ENCODE measurements at places on chromosomes 11 and 22. TPM values are rescaled to one million over a fixed set of nuclear protein-coding genes. Genes with fewer than 3 reads are reported as not detected.

The TMA7B gene
- total RNA-seq: not detected

The VPREB1 gene
- not detected for total RNA-seq

The RTN4RL2 gene
- total RNA-seq: 0.81 TPM

GRCh38 chr22:32999039-32999815, 59.0 kb downstream of the SYN3 start:
- peaks cover 13% of the 10 kb centered on the region for H3K27me3 ChIP-seq
- no peak overlapping the region for H3K4me3 ChIP-seq
- peak; percentile 59 for DNase-seq
- H3K27ac ChIP-seq: no peak overlapping the region

GRCh38 chr11:107564877-107565218, 687 bp downstream of the ALKBH8 start:
- H3K27me3 ChIP-seq: peaks cover 15% of the 10 kb centered on the region
- DNase-seq: no peak
- no peaks in the 10 kb centered on the region for H3K36me3 ChIP-seq
- H3K27ac ChIP-seq: peak overlapping the region; percentile 96
- H3K4me3 ChIP-seq: peak overlapping the region; percentile 95
- peaks cover 28% of the 10 kb centered on the region for H3K4me1 ChIP-seq

GRCh38 chr22:26672060-26672471, 14.7 kb downstream of the MIAT start:
- no peak for DNase-seq
- peak overlapping the region; percentile 98 for H3K27ac ChIP-seq
- peaks cover 47% of the 10 kb centered on the region for H3K4me1 ChIP-seq
- H3K36me3 ChIP-seq: peaks cover 4% of the 10 kb centered on the region

The PPARA gene
- 21.8 TPM for total RNA-seq

DNA sequence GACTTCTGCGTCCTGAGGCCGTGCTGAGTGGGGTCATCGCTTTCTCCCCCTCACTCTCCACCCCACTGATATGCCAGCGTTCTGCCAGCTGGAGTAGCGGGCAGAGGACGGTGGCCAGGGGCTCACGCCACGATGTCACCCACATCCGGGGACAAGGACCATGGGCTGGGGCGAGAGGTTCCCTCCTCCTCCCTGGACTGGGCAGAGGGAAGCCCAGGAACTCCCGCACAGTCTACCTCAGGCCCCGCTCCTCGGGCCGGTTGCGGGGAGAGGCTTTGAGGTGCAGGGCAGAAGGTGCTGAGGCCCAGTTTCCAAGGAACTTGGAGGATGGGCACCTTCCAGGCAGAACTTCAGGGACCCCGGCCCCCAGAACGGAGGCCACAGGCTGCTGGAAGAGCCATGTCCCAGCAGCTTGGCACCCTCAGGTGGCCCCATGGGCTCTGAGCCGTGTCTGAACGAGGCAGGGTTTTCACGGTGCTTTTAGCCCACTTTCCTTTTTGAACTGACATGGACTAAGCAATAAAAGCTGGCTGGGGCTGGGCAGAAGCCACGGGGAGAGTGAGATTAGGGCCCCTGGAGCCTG, 25.4 kb downstream of the ADAMTS15 start:
- peaks cover 5% of the 10 kb centered on the region for H3K4me1 ChIP-seq
- no peak overlapping the region for H3K4me3 ChIP-seq

DNA sequence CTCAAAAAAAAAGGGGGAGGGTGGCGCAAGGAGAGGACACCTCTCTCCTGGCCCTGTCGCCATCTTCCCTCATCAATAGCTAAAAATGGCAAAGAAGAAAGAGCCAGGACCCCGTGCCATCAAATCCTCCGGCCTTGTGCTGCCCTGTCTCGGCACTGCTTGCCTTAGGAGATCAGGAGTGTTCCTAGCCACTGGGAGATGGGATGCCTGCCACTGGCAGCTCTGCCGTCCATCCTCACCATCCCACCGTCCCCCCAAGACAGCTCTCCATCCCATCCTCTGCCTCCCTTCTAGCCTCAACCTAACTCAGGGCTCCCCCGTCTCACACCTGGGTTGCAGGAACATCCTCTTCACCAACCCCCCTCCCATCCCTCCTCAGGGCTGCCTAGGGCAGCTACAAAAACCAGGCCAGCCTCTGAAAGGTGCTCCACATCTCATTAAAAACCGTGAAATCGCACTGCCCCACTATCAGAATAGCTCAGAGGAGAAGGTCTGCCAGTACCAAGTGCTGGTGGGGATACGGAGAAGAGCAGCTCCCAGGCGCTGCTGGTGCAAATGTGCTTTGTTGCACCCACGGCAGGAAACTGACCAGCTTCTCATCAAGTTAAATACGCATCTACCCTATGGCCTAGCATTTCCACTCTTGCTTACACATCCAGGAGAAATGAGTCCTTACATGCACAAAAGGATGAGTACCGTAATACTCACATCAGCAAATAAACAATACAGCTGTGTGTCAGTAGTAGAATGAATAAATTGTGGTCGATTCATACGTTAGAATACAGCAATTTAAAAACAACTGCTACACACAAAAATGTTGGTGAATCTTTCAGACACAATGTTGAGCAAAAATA, 31.7 kb upstream of the GCAT start:
- no peak overlapping the region for H3K27ac ChIP-seq
- H3K4me1 ChIP-seq: peaks cover 14% of the 10 kb centered on the region
- H3K4me3 ChIP-seq: no peak overlapping the region
- H3K27me3 ChIP-seq: no peaks in the 10 kb centered on the region
- DNase-seq: no peak

The OR8D4 gene
- total RNA-seq: not detected

GRCh38 chr22:37406441-37407235, 20.6 kb downstream of the ELFN2 start:
- DNase-seq: no peak
- H3K36me3 ChIP-seq: no peaks in the 10 kb centered on the region
- H3K4me1 ChIP-seq: no peaks in the 10 kb centered on the region
- peaks cover 7% of the 10 kb centered on the region for H3K27me3 ChIP-seq
- no peak overlapping the region for H3K4me3 ChIP-seq

DNA sequence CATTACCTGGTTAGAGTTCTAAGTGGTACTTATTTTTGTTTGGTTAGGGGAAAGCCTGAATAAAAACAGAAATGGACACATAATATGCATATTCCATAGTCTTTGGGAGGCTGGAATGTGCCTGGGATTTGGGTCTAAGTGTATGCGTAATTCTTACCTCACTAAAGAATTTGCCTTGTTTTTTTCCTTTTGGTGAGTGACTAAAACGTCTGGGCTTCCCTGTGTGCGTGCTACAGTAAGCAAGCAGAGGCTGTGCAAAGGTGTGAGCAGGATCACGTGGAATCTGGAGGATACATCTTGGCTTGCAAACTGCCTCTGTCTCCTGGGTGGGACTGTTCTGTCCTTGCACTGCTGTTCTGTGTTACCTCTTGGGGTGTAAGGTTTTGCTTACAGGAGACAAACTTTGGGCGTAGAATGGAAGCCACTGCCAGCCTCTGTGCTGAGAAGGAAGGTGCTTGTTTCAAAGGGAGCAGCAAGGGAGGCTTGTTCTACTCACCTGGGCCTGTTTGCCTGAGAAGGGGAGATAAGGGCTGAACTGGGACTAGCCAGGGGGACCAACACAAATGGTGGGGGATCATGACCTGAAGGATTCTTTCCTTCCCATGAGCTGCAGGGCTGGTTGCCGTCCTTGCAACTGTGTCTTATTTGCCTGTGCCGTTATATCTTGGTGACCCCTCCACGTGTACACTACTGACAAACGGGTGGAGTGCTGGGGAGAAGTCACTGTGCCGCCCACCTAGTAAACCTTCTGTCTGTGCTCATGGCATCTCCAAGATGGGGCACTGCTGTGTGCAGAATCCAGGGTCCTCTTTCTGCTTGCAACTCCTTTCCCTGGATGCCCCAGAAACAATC, 4.5 kb downstream of the NEAT1 start:
- H3K4me1 ChIP-seq: peaks cover 81% of the 10 kb centered on the region
- peak overlapping the region; percentile 99 for H3K27ac ChIP-seq
- peaks cover 53% of the 10 kb centered on the region for H3K36me3 ChIP-seq
- H3K4me3 ChIP-seq: peak overlapping the region; percentile 98
- no peaks in the 10 kb centered on the region for H3K27me3 ChIP-seq

The NXPE4 gene
- not detected for total RNA-seq

DNA sequence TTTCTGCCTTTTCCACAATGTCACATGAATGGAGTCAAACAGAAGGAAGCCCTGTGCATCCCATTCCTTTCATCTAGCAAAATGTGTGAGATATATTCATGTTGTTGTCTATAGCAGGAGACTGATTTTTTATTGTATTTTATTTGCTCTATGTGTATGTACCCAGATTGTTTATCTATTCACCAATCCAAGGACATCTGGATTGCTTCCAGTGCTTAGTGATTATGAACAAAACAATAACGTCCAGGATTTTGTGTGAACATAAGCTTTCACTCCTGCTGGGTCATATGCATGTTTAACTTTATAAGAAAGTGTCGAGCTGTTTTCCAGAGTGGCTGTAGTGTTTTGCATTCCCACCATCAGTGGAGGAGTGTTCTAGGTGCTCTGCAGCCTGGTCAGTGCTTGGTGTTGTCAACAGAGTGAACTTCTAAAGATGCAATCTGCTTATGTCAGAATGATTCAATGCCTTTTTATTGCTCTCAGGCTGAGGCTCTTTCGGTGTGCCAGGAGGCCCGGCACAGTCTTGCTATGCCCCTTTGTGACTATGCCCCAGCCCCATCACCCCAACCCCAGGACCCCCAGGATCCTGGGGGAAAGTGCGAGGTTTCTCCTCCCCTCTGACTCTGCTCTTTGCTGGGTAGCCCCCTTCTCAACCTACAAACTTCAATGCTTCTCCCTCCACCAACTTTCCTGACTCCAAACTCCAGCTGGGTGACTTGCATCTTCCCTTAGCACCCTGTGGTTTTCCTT, 19.9 kb upstream of the SYT13 start:
- no peak overlapping the region for H3K4me3 ChIP-seq
- DNase-seq: peak; percentile 51
- no peak overlapping the region for H3K27ac ChIP-seq
- H3K27me3 ChIP-seq: peaks cover 76% of the 10 kb centered on the region

The C11orf42 gene
- total RNA-seq: not detected

GRCh38 chr11:75140269-75141138, 10.4 kb upstream of the SLCO2B1 start:
- H3K4me1 ChIP-seq: peaks cover 11% of the 10 kb centered on the region
- peaks cover 34% of the 10 kb centered on the region for H3K27me3 ChIP-seq
- no peak overlapping the region for H3K4me3 ChIP-seq
- no peak for DNase-seq

GRCh38 chr11:110835106-110835505, 122.9 kb upstream of the ARHGAP20 start:
- H3K36me3 ChIP-seq: no peaks in the 10 kb centered on the region
- DNase-seq: no peak
- peaks cover 5% of the 10 kb centered on the region for H3K27me3 ChIP-seq
- no peak overlapping the region for H3K4me3 ChIP-seq
- H3K4me1 ChIP-seq: no peaks in the 10 kb centered on the region
- H3K27ac ChIP-seq: no peak overlapping the region

GRCh38 chr11:110429731-110430266, at the start of gene FDX1:
Gene FDX1, plus strand, starts transcription at chr11:110429948. Its CDS starts 173 bp downstream, at chr11:110430121.
- H3K4me3 ChIP-seq: peak within 1 kb of the TSS; percentile 96
- DNase-seq: peak; percentile 94
- peaks cover 40% of the 10 kb centered on the region for H3K4me1 ChIP-seq
- no peaks in the 10 kb centered on the region for H3K27me3 ChIP-seq

- peaks cover 32% of the 10 kb centered on the region for H3K27me3 ChIP-seq
- H3K36me3 ChIP-seq: no peaks in the 10 kb centered on the region
- no peak for DNase-seq
- H3K4me3 ChIP-seq: no peak overlapping the region
- no peak overlapping the region for H3K27ac ChIP-seq
- peaks cover 4% of the 10 kb centered on the region for H3K4me1 ChIP-seq
These were observed 3.1 kb downstream of the KCNJ5 start for GRCh38 chr11:128894286-128894681.

GRCh38 chr11:28863422-28863821, 755.2 kb downstream of the METTL15 start:
- no peak overlapping the region for H3K27ac ChIP-seq
- H3K36me3 ChIP-seq: no peaks in the 10 kb centered on the region
- DNase-seq: no peak
- H3K27me3 ChIP-seq: no peaks in the 10 kb centered on the region

DNA sequence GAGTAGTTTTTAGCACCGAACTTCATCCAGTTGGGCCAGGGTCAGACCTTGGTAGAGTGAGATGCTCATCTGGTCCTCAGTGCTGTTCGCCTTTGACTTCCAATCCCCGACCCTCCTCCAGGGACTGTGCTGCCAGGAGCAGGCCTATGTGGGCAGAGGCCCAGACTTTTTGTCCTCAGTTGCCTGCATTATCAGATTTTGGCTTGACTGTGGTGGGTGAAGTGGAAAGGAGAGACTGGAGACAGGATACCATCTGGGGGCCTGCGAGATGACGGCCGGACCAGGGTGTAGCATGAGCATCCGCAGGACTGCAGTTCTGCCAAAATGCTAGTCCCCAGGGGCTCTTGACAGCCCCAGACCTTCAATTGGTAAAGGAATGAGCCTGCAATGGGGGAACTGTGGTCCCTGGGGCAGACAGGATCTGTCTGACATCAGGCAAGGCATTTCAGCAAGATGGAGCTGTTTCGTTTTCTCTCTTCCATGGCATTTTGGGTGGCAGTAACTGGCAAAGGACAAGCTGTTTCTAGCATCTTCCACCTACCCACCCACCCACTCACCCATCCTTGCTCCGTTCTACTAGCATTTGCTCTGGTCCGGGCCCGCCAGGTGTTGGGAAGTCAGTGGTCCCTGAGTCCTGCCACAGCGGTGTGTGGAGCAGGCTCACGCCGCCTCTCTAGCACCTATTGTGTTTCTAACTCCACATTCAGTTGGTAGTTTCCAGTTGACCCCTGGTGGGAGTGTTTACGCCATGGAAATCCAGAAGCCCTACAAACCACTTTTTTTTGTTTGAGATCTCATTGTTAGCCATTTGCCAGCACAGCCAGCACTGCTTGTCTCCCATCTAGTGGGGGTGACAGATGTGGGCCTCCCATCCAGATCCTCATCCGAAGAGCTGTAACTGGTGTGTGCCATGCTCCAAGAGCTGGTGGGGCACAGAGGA, 53.5 kb downstream of the OTOG start:
- no peak for DNase-seq
- no peak overlapping the region for H3K27ac ChIP-seq
- no peaks in the 10 kb centered on the region for H3K36me3 ChIP-seq
- no peaks in the 10 kb centered on the region for H3K27me3 ChIP-seq

GRCh38 chr11:40161854-40162410, 1297.5 kb downstream of the LRRC4C start:
- no peaks in the 10 kb centered on the region for H3K36me3 ChIP-seq
- H3K27me3 ChIP-seq: no peaks in the 10 kb centered on the region
- no peaks in the 10 kb centered on the region for H3K4me1 ChIP-seq

DNA sequence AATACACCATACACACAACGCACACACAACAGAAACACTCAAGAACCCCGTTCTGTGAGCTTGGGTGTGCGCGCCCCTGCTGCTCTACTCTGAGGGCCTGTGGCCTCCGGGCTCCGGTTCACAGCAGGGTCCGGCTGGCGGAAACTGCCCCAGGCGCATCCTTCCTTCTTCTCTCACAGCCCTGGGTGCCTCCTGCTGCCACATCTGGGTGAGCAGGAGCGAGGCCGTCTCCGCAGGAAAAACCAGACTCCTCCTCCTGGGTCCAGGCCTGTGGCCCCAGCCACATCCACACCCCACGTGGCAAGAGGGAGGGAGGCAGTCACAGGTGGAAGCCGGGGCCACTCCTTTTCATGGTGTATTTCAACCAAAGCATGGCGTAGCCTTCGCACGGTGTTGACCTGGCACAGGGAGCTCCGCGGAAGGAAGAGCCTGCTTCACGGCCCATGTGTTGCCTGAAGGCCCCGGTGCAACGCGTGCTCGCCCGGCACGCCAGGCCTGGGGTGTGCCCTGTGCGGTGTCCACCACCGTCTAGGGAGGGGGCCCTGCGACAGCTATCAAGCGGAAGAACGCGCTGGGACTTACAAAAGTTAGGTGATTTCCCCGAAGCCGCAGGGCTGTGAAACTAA, 1502.7 kb downstream of the TBC1D22A start:
- no peaks in the 10 kb centered on the region for H3K36me3 ChIP-seq
- H3K4me1 ChIP-seq: no peaks in the 10 kb centered on the region
- no peak overlapping the region for H3K27ac ChIP-seq
- H3K27me3 ChIP-seq: peaks cover 10% of the 10 kb centered on the region
